ENCODE measurements at places on chromosomes 12 and 14.

DNA sequence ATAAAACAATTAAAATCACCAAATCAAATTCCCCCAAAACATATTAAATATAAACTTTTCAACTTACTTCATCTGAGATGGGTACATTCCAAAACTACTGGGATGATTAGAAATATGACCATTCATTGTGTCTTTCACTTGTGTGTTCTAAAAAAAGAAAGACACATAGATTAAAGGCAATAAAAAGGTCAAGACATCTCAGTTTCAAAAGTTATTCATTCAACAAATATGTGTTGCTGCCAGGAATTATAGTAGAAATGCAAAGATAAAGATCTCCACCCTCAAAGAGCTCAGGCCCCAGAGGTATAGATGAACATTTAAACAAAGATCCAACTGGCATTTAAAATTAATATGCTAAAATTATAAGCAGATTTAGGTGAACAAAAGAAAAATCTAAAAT, 106.4 kb downstream of the EPS8 start:
- DNase-seq, result no peak

DNA sequence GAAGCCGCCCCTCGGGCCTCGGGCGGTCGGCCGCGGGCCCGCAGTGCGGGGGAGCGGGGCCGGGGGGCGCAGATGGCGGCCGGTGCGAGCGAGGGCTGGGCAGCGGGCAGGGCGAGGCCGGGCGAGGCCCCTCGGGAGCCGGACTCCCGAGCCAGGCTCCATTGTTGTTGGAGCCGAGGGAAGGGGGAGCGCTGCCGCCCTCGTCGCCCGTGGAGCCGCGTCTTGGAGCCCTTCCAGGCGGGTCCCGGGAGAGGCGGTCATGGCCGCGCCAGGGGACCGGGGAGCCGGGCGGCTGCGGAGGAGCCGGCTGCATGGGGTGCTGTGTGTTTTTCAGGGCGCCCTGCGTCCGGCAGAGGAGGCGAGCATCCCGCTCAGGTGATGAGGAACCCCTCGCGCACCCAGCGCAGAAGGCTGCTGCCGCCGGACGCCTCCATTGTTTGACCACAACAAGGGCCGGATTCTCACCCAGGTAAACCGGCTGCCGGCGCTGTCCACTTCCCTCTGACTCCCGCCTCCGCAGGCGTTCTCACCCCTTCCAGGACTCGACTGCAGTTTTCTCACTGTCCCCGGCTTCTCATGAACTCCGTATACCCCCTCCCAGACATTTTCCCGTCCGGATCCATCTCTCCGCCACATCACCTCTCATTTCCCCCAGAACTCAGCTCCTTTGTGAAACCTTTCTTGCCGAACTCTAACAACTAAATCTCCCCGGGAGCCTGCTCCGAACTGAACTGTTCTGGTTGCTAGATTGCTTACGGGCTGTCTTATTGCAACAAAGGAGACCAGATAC, 732 bp downstream of the ZNF664 start:
- no peak for DNase-seq

GRCh38 chr12:27652174-27652763, 44.0 kb upstream of the REP15 start:
- peak; percentile 58 for DNase-seq

DNA sequence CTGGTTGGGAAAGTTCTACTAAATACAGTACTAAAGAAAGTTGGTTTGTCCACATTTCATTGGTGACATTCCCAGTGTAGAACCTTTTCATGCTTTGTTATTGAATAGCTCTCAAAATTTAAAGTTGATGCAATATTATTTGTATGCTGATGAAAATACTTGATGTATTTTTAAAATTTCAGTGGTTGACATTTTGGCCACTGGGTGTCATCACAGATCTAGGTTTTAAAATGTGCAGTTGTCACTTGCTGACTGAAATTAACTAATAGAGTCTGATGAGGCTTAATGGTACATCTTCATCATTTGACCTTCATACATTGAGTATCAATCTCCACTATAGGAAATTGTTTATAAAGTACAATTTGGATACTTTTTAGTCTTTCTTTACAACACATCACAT, 37.1 kb downstream of the CMAS start:
- peak; percentile 37 for DNase-seq

GRCh38 chr14:90513161-90514014, 116.6 kb downstream of the CALM1 start:
- no peak for DNase-seq

GRCh38 chr12:4215229-4216186, 58.1 kb upstream of the CCND2 start:
- DNase-seq, result no peak

- DNase-seq, result peak; percentile 98
These were observed 93.9 kb downstream of the DACT1 start for GRCh38 chr14:58731465-58732293.

DNA sequence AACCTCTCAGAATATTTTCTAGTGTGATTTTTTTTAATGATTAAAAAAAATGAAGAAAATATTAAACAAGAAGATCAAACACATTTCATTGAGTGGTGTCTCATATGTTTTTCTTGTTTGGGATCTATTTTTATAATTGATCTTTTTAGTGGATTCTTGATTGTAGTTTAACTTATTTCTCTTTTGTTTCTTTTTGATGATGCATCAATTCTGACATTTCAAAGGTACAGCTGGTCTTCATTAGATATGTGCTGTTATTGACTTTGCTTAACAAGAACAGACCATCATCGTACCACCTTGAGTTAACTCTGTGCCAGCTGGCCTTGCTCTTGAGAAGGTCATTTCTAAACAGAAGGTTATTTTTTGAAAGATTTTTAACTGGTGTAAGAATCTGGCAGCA, 45.8 kb upstream of the FGD4 start:
- DNase-seq, result no peak

GRCh38 chr12:6376079-6376869, 911 bp upstream of the SCNN1A start:
- DNase-seq, result no peak

DNA sequence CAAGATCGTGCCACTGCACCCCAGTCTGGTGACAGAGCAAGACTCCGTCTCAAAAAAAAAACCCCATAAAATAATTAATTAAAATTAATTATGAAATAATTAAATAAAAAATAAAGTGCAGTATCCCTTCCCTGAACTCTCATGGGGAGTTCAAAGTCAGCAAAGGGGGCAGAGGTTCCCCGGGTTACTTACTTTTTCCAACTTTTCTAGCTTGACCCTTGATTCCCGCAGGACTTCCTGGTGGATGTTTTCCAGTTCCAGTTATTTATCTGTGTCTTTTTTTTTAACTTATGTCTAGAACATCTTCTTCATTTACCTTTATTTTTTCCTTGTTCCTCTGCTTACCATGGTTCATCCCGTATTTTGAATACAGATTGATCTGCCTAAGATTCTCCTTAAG, 197.4 kb downstream of the EPS8 start:
- DNase-seq, result no peak

DNA sequence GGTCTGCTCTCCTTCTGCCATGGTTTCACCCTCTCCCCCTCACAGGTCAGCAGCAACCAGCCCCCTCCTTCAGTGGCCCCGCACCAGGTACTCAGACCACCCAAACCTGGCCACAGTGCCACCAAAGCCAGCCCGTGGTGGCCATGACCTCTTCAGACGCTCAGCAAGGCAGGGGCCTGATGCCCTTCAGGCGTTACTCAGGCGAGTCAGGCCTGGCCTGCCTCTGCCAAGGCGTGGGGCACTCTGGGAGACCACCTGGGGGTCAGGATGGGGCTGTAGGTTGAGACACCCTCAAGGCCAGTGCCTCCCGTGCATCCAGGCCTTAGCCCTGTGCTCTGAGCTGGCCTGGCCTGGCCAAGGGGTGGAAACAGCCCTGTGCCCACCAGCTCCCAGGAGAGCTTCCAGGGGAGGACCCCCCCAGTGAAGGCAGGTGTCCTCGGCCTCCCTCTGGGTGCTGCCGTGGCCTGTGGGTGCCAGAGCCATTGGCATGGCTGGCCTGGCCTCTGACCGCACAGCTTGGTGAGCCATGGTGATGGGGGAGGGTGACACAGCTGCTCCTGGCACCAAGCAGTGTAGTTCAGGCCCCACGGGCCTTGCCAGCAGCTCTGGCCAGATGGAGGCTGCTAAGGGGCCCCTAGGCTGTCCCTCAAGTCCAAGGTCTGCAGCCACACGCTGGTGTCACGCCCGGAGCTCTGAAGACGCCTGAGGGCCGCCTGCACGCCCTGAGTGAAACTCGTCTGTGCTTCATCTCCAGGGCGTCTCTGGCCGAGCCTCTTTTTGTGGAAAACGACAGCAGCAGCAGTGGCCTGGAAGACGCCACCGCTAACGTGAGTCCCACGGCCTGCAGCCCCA, 15.1 kb downstream of the XRCC3 start:
- no peak for DNase-seq

DNA sequence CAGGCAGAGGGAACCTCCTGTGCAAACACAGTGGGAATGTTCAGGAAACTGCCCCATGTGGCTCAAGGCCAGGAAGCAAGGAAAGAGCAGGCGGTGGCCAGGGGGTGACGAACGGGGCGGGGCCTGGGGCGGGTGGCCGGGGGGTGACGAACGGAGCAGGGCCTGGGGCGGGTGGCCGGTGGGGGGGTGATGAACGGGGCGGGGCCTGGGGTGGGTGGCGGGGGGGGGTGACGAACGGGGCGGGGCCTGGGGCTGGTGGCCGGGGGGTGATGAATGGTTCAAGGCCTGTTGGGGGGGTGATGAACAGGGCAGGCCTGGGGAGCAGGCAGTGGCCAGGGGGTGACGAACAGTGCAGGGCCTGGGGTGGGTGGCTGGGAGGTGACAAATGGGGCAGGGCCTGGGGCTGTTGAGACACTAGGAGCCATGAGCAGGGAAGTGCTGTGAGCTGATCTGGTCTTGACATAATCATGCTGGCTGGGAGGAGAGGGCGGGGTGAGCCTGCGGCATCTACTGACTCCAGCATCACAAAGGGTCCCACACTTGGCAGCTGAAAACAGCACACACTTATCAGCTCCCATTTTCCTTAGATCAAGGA, 62.7 kb upstream of the FBRSL1 start:
- DNase-seq, result no peak

DNA sequence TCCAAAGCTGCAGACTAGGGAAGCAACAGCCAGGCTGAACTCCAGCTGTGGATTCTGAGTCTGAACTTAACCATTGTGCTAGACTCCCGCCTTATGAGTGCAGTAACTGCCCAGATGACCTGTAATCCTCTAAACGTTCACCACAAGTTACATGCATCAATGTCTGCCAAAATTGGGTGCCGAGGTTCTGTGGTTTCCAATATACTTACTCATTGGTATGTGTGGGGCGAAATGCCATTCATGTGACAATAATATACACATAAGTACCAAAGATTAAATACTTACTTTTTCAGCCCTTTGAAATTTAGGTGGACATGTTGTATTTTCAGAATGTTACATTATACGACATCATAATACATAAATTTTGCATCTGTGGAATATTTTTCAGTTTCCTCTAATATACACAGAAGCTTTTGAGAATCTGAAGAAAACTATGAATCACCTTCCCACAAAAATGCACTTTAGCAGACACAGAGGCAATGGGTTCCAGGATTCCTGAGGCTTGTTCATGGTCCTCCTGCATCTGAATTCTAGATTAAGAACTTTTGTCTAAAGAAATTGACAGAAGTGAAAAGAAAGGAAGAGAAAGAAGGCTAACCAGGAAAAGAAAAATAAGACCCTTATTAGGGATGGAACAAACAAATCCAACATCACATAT, 31.7 kb downstream of the GRIP1 start:
- peak; percentile 94 for DNase-seq

- DNase-seq, result no peak
These were observed 108.2 kb downstream of the PRMT8 start for GRCh38 chr12:3598896-3599860.

- no peak for DNase-seq
These were observed 414.3 kb downstream of the BCAT1 start for GRCh38 chr12:24534622-24535021.

DNA sequence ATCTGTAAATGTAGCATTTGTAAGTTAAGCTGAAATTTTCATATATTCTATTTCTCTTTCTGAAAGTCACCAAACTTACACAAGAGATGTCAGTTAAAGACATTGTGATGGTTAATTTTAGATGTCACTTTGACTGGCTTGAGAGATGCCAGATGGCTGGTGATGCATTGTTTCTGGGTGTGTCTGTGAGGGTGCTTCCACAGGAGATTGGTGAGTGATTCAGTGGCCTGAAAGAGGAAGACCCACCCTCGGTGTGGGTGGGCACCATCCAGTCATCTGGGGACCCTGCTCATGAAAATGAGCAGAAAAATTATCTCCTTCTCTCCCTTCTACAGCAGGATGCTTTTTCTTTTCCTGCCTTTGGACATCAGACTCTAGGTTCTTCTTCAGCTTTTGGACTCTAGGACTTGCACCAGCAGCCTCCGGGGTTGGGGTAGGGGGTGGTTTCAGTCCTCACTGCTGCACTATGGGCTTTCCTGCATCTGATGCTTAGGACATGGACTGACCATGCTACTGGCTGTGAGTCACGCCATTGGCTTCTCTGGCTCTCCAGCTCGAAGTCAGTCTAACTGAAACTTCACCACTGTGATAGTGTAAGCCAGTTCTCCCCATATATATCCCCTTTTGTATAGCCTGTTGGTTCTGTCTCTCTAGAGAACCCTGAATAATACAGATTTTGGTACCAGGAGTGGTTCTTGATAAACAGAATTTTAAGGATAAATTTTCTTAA, 20.9 kb downstream of the PDE6H start:
- peak; percentile 38 for DNase-seq

DNA sequence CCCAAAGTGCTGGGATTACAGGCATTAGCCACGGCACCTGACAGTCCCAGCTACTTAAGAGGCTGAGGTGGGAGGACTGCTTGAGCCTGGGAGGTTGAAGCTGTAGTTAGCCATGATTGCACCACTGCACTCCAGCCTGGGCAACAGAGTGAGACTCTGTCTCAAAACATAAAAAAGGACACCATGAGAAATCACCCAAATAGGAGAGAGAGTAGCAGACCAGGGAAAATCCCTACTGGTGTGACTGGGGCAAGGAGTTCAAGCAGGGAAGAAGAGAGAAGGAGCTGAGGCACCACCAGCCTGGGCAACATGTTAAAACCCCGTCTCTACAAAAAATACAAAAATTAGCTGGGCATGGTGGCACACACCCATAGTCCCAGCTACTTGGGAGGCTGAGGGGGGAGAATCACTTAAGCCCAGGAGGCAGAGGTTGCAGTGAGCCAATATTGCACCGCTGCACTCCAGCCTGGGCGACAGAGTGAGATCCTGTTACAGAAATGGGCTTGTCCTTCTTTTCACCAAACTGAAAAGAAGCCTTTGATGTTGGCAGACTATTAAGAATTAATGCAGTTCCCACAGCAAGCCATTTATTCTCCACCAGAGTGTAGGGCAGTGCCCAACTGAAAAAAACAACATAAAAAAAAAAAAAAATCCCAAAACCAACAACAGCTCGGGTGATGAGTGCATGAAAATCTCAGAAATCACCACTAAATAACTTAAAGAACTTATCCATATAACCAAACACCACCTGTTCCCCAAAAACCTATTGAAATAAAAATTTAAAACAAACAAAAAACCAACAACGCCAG, 4.5 kb upstream of the SRSF9 start:
- DNase-seq, result no peak

DNA sequence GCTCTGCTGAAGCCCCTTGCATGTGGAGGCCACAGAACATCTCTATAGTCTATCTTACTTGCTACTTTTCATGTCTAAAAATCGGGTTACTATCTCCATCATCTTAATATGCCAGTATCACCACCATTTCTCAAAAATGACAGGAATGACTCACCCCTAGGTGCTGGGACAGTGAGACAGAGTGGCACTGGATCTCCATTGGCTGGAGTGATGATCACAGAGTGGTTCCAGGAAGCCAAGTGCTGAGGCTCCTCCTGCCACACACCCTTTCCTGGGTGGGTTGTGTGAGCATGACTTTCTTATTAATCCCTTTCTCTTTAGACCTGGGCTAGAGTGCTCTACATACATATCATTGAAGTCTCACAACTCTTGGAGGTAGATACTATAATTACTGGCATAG, 3.3 kb upstream of the ASCL1 start:
- DNase-seq, result no peak

All from HS-5 (cell line).